ENCODE measurements at places on chromosomes 3 and 15.

- no peak for DNase-seq
Measured at GRCh38 chr3:98902351-98902740, 851 bp upstream of the DCBLD2 start.

- no peak for DNase-seq
Measured at GRCh38 chr15:46652266-46652665, 1017.4 kb downstream of the SQOR start.

GRCh38 chr15:34904527-34904926 is 65.0 kb downstream of the AQR start:
- DNase-seq, result no peak

DNA sequence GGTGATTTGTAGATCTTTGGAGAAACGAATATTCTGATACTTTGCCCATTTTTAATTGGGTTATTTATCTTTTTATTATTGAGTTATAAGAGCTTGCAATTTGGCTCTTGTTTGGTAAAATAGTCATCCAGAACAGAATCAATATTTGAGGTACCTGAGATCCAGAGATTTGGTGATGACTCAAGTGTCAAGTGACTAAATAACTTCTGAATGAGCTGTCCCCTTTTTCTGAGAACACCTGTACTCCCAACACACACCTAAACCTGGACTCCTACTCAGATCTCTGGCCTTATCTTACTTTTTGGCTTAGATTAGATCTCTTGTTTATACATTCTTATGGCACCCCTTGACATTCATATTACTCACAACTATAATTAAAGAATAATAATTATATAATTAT is 3.1 kb upstream of the TRA2B start:
- no peak for DNase-seq

DNA sequence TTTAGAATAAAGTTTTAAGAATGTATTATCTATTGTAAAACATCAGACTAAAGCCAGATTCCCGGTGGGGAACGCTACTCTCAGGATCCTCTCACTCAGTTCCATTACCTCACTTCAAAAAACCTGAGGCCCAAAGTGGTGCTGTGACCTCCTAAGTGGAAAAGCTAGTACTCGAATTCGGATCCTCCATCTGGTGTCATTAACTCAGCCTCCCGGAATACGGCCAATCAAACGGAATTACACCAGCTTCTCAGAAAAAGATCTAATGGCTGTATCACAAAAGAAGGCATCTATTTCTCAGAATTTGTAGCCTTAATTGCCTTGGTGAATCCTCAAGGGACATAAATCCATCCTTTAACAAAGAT is 627 bp downstream of the ACAD11 start:
- no peak for DNase-seq

DNA sequence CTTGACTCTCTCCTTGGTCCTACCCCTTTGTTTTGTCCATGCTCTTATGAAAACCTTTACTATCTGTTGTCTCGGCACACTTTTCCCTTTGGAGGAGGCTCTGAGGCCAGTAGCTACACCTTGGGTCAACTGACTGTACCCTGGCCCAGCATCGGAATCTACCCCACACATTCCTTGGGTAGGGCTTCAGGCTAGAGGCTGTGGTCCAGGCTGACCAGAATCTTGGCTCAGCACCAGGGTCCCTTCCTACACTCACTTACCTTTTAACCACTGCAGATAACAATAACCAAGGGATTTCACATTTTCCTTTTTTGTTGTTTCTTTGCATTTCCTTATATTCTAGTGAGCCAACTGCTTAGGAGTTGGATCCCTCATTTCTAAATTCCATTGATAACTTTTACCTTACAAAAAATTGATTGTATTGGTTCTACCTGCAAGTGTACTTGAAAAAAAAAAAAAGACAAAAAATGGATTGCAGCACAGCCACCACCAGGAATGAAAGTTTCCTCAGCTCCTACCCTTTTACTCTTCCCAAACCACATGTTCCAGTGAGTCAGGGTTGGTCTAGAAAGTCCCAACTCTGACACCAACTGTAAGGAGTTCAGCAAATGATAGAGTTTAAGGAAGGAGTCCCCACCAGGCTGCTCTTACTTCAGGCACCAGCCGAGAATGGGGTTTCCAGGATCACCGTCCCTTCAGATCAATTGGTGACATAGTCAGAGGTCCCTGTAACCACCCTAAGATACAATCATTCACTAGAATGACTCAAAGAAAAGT is 95.6 kb downstream of the FBLN2 start:
- DNase-seq, result no peak

DNA sequence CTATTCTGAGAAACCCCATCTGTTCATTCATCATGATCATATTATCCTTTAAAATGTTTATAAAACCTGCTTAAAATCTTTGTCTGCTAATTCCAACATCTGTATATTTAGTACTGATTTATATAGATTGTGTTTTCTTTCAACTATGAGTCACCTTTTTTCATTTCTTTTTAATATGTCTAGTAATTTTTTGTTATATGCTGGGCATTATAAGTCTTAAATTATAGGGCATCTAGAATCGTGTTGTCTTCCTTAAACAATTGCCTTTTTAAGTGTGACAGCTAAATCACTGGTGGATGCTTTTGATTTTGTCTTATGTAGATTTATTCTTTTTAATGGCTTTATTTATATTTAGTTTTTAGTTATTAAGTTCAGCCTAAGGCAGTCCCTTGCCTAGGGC is 323.4 kb upstream of the THRB start:
- DNase-seq, result no peak

DNA sequence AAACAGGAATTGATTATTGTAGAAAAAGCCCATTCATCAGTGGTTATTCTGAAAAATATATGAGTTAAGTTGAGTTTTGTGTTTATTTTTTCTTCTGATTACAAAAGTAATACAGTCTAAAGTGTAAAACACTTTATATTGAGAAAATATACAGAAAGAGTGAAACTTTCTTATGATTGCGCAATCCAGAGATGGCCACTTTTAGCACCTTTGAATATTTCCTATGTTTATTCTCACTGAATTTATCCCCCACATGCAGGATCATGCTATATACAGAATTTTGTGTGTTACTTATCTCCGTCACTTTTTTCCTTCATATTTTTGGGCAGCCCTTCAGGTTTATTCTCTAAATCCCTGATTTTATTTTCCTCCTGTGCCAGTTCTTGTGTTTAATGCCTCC is 285.2 kb downstream of the NAALADL2 start:
- DNase-seq, result no peak

DNA sequence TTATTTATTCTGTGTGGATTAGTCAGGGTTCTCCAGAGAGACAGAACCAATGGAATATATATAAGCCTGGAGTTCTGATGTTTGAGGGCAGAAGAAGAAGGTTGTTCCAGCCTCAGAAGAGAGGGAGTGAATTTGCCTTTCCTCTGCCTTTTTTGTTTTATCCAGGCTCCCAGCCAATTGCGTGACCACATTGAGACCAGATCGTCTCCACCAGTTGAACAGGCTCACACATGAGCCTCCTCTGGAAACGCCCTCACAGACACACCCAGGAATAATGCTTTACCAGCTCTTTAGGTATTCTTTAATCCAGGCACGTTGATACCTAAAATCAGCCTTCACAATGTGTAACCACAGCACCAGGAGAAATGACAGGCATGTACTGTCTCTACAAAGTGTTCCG is 923.1 kb downstream of the TBL1XR1 start:
- DNase-seq, result no peak

- DNase-seq, result no peak
Measured at GRCh38 chr3:47612178-47612577, 33.5 kb upstream of the CSPG5 start.

GRCh38 chr3:150302246-150302645 is 105.9 kb upstream of the TSC22D2 start:
- no peak for DNase-seq

DNA sequence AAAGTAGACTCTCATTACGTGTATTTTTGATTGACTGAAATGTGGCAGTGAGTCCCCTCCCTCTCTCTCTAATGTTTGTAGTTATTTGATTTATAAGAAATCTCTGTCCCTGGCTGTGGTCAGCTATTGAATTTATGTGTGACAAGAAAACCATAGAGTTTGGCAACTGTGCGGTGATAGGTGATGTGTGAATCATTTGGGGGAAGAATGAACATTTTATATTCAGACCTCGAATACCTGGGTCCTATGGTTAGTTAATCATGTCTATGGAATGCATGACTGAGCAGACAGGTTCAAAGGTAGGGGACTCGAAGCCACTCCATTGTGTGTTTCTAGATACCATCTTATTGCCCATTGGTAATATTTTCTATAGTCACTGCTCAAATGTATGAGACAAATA is 712.1 kb downstream of the MECOM start:
- no peak for DNase-seq

- DNase-seq, result no peak
Measured at GRCh38 chr3:148694116-148694515, 3.6 kb upstream of the AGTR1 start.

- no peak for DNase-seq
Measured at GRCh38 chr3:98875535-98875934, 26.0 kb downstream of the DCBLD2 start.

GRCh38 chr3:31615071-31615875 is 82.5 kb downstream of the STT3B start:
- no peak for DNase-seq

- no peak for DNase-seq
Measured at GRCh38 chr3:146504498-146505197, 35.3 kb upstream of the PLSCR2 start.

DNA sequence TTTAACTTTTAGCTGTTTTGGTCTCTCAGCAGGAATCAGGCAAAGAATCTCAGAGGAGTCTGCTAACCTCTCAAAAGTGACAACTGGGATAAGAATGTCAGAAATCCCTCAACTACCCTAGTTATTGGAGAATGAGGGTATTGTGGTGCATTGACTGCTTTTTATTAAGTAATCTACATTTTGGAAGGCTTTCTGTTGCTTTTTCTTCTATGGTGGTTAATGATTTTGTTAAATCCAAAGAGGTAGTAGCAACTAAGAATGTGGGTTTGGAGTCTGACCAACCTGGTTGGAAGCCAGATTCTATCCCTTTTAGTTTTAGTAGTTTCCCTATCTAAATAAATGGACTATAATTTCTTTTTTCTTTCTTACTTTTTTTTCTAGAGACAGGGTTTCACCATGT is 94.7 kb upstream of the RNF7 start:
- no peak for DNase-seq

GRCh38 chr3:66983101-66983500 is 15.0 kb upstream of the KBTBD8 start:
- DNase-seq, result no peak
